Placental epithelial cell (primary cell): ENCODE measurements at places on chromosomes 12 and 14. TPM values are rescaled to one million over a fixed set of nuclear protein-coding genes. Genes with fewer than 3 reads are reported as not detected.

Gene DBX2
- total RNA-seq: not detected in 2 replicates

Gene TOMM20L
- not detected in 2 replicates for total RNA-seq

Gene PTPRQ
- under 0.01 TPM in 1 of 2 replicates, not detected in the other for total RNA-seq

Gene OR6C2
- not detected in 2 replicates for total RNA-seq

Gene KRT74
- not detected in 2 replicates for total RNA-seq

Gene WIF1
- total RNA-seq: not detected in 2 replicates

Gene ISM2
- under 0.01 and 0.22 TPM in 2 replicates for total RNA-seq

Gene GPD1
- total RNA-seq: 1.2 TPM in 1 of 2 replicates, not detected in the other

Gene SOX5
- 1.1 TPM in 1 of 2 replicates, not detected in the other for total RNA-seq

Gene SERPINA1
- under 0.01 and 0.22 TPM in 2 replicates for total RNA-seq

Gene PDZRN4
- total RNA-seq: not detected in 2 replicates

Gene FRMD6
- 75.8 and 494 TPM in 2 replicates for total RNA-seq

Gene CMKLR1
- 0.11 TPM in 1 of 2 replicates, not detected in the other for total RNA-seq

Gene PGF
- total RNA-seq: under 0.01 TPM in 1 of 2 replicates, not detected in the other
